ENCODE measurements at places on chromosomes 6 and 20.

- DNase-seq, result peak; percentile 66
These were observed 132.7 kb upstream of the LRFN2 start for GRCh38 chr6:40719671-40720374.

GRCh38 chr20:23115822-23116221 lies 29.7 kb upstream of the CD93 start:
- no peak for DNase-seq

DNA sequence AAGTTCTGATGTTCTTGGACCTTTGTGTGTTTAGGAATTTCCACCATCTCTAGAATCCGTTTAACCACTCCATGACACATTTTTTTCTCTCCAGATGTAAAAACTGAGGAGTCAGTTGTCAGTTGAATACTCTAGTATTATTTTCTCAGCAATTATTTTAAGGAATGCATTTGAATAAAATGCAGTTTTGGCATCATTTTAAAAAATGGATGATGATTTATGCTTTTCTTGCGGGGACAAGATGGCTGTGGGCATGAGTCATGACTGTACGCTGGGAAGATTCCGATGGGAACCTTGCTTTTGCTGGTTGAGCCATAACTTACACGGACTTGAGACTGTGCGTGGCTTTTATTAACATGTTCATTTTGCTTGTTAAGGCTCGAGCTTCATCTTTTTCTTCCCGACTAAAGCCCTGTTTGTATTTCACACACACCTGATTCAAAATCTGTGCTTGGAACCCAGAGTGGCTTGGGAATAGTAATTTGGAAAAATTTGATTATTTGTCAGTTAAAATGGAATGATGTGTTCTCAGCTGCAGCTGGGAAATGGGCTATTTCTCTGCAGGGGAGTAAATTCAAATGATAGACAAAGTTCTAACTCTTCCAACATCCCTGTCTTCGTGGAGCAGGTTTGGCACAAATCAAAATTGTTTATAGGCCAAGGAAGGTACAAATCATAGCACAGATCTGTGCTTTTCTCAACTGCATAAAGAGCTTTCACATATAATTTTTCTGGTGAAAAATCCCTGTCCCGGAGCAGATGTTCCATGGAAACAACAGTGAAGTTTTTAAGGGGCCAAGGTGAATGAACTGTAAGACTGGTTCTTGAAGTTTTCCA lies 470.5 kb upstream of the JAG1 start:
- peak; percentile 95 for DNase-seq

DNA sequence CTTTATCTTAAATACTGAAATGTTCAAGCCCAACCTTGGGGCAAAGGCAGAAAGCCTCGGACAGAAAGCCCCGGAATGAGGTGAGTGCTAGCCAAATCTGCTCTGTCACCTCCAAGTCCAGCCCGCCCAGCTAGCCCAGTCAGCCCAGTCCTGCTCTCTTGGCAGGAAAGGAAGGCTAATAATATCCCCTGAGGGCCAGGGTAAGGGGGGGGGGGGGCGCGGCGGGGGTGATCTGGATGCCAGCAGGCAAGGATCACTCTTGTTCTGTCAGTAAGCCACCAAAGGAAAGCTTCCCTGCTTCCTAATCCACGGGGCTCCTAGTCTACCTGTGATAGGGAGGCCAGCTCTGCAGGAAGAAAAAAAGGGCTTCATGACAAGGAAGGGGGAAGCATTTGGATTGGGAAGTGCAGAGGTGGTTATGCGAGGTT lies 1.1 kb downstream of the NDRG3 start:
- peak; percentile 58 for DNase-seq

DNA sequence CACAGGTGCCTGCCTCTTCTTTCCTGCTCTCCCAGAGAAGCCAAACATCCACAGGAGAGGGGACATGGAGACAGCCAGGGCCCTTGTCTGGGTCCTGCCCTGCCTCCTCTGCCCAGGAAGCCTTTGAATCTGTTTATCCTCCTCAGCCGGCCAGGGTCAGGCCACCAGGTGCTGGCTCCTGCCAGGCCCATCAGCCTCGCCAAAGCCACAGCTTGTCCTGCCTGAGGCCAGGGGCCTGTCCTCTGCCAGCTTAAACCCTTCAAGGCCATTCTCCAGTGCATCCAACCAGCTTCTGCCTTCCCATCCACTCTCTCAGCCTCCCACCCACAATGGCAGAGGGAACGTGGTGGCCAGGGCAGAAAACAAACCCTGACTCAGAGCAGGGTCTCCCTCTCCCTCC lies 254.6 kb downstream of the ANKRD60 start:
- no peak for DNase-seq

DNA sequence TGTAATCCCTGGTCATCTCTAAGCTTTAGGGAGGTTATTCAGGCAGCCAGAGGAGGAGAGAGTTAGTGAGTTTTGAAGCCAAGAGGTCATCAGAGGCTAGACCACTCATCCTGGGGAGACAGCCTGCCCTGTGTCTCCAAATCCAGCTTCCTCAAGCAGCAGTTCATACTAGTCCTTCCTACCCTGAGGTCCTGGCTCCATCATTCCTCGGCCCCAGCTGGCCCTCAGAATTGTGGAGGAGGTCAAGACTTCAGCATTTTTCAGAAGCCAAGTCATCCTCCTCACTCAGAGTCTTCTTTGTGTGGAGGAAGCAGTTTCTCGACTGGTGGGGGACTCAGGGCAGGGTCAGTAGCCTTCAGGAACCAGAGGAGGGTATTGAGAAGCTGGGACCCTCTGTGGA lies 12.4 kb upstream of the KIAA1755 start:
- peak; percentile 95 for DNase-seq

DNA sequence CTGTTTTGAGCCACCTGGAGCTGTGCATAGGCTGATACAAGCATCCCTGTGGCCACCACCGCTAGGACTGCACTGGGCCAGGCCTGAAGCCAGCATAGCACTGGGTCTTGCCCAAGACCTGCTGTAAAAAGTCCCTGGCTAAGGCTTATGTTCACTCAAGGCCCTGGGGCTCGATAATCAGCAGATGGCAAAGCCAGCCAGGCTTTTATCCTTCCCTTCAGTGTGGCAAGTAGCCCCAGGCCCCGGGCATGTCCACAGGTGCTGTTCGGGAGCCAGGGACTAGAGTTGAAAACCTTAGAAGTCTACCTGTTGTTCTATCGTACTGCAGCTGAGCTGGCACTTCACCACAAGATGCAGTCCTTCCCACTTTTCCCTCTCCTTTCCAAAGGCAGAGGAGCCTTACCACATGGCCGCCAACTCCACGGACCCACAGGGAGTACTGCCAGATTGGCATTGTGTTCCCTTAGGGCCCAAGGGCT lies 226.4 kb upstream of the ZNF217 start:
- DNase-seq, result no peak

GRCh38 chr20:62616728-62617621 lies 25.3 kb upstream of the SLCO4A1 start:
- peak; percentile 65 for DNase-seq

DNA sequence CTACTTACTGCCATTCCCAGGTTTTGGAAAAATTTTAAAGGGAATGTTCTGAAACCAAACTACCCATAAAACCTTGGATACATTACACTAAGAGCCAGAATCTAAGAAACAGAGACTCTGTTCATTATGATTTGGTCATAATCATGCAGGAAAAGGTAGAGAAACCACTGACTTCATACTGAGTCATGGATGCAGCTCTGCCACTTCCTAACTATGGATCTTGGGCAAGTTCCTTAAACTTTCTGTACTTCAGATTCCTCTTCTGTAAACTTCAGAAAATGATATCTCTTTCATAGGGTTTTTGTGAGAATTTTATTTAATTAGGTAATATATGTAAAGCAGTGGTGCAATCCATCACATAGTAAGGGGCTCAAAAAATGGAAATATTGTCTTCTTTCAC lies 20.0 kb downstream of the PLA2G7 start:
- DNase-seq, result no peak

- DNase-seq, result no peak
These were observed 302.0 kb upstream of the PLCB4 start for GRCh38 chr20:8766868-8767390.

GRCh38 chr6:157552081-157552747 lies 171.2 kb downstream of the ZDHHC14 start:
- no peak for DNase-seq
